ENCODE measurements at places on chromosomes 2 and 18. TPM values are rescaled to one million over a fixed set of nuclear protein-coding genes. Genes with fewer than 3 reads are reported as not detected.

Gene LYPD6
- total RNA-seq: 0.33 TPM

Gene DPP4
- 163 TPM for total RNA-seq

Gene CYTIP
- total RNA-seq: not detected

Gene MPHOSPH10
- total RNA-seq: 22.5 TPM

Gene PARD6G
- 5.8 TPM for total RNA-seq

Gene CD28
- total RNA-seq: under 0.01 TPM

Gene KLHL14
- total RNA-seq: not detected

Gene CYS1
- 7.3 TPM for total RNA-seq

Gene ALK
- total RNA-seq: under 0.01 TPM

Gene TAF4B
- 1.9 TPM for total RNA-seq

Gene ANKRD30B
- total RNA-seq: 0.50 TPM

Gene DUSP11
- 34.7 TPM for total RNA-seq

Gene TMEM18
- 32.7 TPM for total RNA-seq

Gene MAPRE3
- 8.1 TPM for total RNA-seq

Gene CCDC150
- 11.3 TPM for total RNA-seq

Gene ANKRD44
- 8.3 TPM for total RNA-seq

Gene CAPN14
- 0.33 TPM for total RNA-seq

Gene GAL3ST2
- total RNA-seq: not detected

Gene SLC4A5
- under 0.01 TPM for total RNA-seq

Gene HOXD13
- total RNA-seq: not detected

Gene ALLC
- not detected for total RNA-seq

Gene KCNK3
- total RNA-seq: under 0.01 TPM

All from smooth muscle cell of trachea (primary cell).